ENCODE measurements at places on chromosomes 4 and X.

DNA sequence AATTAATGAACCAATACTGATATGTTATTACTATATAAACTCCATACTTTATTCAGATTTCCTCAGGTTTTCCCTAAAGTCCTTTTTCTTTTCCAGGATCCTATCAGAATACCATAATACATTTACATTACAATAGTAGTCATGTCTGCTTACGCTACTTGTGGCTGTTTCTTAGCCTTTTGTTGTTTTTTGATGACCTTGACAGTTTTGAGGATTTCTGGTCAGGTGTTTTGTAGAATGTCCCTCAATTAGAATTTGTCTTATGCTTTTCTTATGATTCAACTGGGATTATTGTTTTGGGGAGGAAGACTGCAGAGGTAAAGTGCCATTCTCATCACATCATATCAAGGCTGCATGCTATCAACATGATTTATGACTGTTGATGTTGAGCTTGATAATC, 9.1 kb downstream of the SOX3 start:
- DNase-seq = no peak

GRCh38 chr4:82388405-82388804, 14.6 kb upstream of the HNRNPD start:
- DNase-seq = no peak

GRCh38 chrX:11403631-11404030, 110.4 kb downstream of the AMELX start:
- DNase-seq = no peak

DNA sequence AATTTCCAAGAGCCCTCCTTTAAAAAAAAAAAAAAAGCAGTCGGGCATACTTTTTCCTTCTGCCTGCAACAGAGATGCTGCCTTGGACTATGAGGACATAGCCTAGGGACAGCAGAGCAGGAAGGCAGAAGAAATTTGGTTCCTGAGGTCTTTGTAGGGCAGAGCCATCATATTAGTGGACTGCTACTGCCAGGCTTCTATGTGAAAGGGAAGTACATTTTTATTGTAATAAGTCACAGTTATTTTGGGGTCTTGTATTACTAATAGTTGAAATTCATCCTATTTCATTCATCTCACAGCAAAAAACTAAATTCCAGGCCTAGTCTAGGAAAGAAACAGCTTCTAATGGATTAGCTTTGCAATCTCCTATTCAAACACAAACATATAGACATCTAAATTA, 211.2 kb downstream of the NSUN7 start:
- no peak for DNase-seq

GRCh38 chr4:55729351-55730279, 90.0 kb upstream of the EXOC1L start:
- DNase-seq = no peak

- no peak for DNase-seq
These were observed 42.7 kb downstream of the NHSL2 start for GRCh38 chrX:71953391-71953790.

DNA sequence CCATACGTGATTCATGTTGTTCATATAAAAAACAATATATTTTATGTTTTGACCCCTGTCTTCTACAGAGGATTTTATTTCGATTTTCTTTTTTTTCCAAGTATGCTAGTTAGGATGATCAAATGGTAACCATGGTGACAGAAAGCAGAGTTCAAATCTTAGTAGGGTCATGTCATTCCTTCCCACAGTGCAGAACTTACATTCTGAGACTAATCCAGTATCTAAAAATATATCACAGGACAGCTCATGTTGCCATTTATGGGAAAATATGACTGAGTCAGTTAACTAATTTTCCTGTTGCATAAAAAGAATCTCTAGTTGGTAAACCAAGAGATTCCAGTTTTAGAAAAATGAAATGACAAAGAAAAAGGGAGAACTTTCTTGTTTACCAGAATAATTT, 209.5 kb downstream of the PARM1 start:
- DNase-seq = no peak

DNA sequence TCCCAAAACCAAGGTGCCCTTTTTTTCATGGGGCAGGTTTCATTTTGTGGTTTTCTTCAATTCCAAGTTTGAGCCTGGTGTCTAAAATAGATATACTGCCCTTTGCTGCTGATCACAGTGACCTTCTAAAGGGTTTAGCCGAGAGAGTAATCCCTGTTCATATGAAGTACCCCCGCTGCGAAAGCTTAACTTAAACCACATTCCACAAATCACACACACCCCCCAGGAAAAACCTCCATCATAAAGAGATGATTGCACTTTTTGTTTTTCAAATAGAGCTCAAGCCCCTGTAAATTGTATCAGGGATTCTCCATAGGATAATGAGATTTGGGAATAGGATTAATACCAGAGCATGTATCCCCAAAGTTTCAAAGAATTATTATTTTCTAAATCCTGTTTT, 90.8 kb downstream of the USP46 start:
- no peak for DNase-seq

GRCh38 chrX:119495734-119496726, 27.8 kb downstream of the SLC25A5 start:
- no peak for DNase-seq

DNA sequence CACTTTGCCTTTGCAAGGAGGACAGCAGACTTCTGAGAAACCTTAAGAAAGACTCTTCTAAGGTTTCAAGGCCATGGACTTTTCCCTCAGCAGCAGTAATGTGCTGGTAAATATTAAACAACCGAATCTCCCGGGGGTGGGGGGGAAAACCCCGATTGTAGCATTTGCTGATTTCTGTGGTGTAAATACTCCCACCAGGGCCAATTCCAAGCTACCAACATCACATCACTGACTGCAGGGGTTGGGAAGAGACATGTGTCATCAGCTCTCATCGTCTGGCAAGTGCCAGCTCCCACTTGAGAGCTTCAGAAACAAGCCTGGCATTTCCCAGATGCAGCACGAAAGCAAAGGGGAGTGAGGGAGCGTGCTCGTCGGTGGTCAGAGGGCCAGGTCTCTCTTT, 101.2 kb downstream of the BCOR start:
- DNase-seq = no peak

- DNase-seq = no peak
These were observed 41.8 kb downstream of the RAB40A start for GRCh38 chrX:103477496-103477895.

- no peak for DNase-seq
These were observed 18.5 kb downstream of the IGFBP7 start for GRCh38 chr4:57091657-57092162.

GRCh38 chr4:69025191-69025998, 70.9 kb upstream of the UGT2B7 start:
- DNase-seq = no peak

GRCh38 chr4:33060674-33061542, 2340.7 kb downstream of the PCDH7 start:
- DNase-seq = no peak

- DNase-seq = no peak
These were observed 196.7 kb downstream of the HS3ST1 start for GRCh38 chr4:11232015-11232414.

DNA sequence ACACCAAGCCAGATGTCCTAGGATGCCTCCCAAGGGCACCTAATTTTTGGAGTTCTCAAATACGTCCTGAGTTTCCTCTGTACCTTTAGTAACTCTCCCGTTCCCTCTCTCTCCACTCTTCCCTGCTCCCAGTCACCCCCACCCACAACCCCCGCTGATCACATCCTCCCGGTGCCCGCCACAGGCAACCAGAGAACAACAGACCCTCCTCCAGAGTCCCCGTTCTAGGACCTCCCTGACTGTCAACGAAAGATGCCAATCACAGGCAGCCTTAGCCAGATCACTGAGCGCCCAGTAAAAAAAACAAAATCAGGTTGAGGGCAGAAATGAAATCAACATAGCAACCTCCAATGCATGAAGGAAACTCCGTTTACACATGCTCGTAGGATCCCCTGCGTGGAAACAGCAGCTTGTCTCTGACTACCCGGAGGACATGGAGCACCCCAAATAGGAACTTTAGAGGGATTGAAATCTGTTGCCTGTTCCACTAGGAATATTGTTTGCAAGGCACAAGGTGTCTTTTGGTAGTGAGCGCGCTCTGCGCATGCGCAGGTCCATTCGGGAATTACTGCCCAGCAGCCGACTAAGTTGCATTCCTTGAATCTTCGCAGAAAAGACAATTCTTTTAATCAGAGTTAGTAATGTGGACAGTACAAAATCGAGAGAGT, at the start of gene GABRB1:
GABRB1 (plus strand) TSS at position 557 of the 668 bp plus-strand sequence.
- DNase-seq = no peak

DNA sequence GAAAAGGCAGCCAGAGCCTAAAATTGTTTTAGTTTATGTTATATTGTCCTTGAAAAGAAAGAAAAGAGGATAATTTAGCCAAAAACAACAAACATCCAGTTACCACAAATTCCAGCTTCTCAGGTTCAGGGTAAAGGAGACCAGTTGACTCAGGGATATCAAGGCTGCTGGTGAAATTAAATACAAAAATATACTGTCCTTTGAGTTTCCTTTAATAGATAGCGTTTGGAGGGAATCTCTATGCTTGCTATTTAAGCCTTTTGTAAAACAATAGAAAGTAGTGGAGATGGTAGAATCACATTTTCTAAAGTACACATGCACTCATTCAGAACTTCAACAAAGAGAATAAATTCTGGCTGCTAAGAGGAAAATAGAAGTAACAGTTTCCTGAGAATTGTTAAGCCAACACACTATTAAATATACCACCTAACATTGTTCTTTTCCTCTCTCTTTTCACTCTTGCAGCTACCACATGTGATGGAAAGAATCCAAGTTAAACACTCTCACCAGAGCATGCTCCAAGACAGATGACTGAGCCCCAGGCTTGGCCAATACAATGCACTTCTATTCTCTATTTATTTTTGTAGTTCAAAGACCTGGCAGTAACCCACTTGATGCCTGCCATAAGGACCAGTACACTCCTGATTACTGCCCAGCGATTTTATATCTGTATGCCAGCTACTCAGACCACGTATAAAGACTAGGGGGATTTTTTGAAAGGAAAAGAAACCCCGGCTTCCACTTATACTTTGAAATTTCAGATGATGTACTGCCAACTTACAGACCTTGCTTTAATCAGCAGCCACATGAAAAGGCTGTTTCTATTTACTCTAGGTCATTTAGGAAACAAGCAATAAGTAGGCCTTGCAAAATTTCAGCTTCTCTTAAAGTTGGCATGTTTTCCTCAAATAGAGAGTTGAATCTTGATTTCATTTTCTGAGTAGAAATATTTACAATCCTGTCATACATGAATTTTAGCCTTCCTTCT, 756.9 kb downstream of the FAT4 start:
- no peak for DNase-seq

- DNase-seq = no peak
These were observed 177.2 kb upstream of the TENM3 start for GRCh38 chr4:182066037-182066436.

DNA sequence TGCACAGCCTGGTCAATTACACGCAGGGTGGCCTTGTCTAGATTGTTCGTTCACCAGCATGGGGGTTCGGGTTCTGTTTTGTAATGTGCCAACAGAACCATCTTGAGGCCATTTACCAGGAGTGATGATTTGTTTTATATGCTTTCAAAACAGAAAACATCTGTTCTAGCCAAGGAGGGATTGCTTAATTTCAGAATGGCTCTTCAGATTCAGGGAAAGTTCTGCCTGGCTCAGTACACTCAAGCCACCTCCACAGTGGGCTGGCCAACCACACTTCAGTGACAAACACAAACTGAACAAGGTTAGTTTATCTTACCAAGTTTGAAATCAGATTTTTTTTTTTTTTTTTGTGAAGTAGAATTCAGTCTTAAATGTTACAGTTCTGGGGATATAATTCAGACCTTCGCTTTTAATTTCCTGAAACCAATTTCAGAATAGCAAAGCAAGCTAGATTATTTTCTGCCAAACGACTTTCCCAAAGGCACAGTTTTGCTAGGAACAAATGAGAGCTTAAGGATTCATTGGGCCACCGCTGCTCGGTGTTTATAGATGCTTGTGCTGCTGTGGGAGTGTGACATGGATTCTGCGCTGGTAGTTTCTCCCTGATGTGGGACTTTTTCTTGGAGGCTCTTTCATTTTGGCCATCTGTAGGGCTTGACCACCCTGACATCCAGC, 23.4 kb downstream of the SMS start:
- no peak for DNase-seq

GRCh38 chr4:80990851-80991250, 39.7 kb upstream of the BMP3 start:
- no peak for DNase-seq

DNA sequence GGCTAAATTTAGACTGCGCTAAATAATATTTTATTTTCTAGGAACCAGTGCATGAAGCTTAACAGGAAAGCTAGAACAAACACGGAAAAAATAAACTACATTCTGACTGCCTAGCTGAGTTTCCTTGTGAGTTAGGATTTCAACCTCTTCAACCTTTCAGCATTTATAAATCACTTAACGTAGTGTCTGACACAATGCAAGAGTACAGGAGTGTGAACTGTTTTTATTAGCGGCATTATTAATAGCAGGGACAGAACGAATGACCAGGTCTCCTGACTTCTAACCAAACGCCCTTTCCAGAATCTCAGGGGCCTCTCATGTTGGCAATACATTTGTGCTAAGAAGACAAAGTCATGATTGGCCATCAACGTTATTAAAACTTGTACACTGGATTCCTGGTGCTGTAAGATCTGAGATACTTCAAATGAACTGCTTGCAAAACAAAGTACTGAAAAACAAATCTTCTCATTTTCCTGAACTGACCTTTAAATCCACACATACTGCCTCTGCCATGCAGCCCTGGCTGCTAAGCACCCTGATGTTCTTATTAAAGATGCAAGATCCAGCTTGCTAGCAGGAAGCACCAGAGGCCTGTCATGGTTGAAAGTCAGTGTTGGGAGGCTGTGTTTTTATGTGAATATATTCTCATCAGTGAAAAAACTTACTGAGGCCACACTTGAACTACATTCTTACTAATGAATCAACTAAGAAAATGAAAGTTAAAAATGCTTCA, 380.4 kb upstream of the CPEB2 start:
- DNase-seq = no peak

DNA sequence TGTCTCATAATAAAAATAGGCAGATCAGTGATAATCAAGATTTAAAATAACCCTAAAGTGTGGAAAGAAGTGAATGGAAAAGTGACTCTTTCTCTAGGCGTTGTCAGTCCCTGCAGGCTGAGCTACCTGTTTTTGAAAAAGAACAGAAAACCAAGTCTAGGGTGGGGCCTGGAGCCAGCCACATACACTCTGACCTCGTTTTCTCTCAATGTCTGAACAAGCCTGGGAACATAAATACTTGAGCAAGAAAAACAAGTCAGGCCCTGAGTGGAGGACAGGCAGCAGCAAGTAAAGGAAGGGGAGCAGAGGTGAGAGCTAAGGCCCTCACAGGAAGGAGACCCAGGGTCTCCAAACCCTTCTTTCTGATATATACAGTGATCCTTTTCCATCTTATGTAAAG, 91.7 kb upstream of the HPF1 start:
- no peak for DNase-seq

All from T-helper 2 cell (primary cell).